BE2C (cell line): ENCODE measurements at places on chromosomes 5 and 9.
A peak's percentile ranks its signal among the peaks of the same experiment; 100 is the strongest.

GRCh38 chr9:80093695-80094094, 521.9 kb downstream of the TLE4 start:
- no peak for DNase-seq

DNA sequence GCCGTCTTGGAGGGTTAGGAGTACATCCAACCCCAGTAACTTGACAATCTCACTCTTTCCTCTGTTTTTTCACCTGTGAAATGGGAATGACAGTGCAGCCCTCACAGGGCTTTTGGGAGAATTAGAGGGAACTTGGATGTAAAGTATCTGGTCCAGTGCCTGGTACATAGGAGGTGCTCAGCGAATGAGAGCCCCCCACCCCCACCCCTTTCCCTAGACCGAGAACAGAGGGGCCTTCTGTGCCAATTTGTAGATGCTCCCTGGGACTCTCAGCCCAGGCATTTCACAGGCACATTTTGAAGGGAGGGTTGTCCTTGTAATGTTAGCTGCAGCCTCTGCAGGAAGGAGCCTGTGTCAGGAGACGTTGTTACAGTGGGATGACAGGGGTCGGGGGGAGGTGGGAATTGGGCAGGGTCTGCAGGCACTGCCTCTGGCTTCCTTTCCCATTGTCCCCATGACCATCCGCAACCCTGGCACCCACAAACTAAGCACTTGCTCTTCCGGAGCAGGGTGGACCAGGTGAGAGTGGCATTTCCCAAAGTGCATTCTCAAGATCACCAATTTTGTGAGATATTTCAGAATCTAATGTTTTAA, 47.0 kb downstream of the AMBP start:
- DNase-seq: no peak

DNA sequence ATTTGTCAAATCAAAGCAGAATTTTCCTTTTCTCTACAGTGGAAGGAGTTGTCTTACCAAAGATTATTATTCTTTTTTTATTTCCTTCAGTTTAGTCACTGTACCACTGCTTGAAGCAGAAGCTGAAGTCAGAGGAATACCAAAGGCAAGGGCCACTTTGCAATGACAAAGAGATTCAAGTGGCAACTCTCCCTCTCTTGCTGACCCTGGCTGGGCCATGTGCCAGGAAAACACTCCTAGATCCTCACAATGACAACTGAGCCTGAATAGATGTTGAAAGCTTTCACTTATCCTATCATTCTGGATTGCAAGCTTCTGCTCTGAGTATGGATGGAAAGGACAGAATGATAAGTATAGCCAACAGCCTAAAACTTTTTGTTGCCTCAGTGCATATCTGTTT, 618.3 kb downstream of the NR2F1-AS1 start:
- DNase-seq: peak; percentile 76

- no peak for DNase-seq
These were observed 173.6 kb downstream of the ARL15 start for GRCh38 chr5:54136516-54137440.

DNA sequence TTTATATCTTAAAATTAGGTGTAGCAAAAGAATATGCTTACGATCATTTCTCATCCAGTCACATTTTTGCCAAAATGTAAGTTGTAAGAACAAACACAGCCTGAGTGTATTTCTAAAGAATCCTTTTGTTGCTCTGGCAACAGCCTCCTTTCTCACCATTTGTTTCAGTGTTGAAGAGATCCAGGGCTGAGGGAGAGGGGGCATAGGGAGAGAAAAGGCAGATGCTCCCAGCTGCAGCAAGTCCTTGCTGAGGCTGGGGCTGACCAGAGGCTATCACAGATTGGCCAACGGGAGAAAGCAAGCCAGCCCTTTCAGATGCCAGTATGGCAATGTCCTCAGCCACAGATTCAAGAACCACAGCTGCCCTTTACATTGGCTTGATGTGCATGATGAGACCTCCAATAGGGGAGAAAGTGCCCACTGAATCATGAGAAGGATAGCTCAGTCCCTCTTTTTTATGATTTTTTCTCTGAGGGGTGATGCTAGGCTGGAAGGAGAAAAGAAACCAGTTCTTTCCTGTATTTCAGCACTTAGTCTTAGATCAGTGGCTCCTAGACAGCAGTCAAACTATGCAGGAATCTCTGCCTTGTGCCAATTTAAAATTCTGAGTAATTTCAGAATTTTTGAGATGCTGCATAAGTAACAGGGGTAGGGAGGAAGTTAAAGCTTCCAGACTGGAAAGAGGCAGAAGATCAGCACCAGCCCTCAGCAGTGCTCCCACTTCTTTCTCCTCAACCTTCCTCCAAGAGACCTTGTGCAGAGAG, 142.1 kb downstream of the LHFPL2 start:
- DNase-seq: no peak

DNA sequence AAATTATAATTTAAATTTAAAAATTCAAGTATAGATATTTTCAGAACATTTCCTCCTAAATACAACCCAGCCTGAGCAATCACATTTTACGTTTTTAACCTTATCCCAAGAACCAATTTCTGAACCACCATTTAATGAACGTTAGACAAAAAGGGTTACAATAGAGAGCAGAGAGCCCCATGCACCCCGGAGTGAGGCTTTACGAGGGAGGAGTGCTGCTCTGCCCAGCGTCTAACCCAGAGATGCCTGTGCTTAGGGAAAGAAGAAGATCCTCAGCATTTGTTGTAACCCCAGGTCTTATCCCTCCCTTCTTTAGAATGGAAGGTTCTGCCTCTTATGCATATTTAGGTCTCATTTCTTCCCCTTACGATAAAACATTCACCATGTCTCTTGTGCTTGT, 169.1 kb downstream of the ICE1 start:
- DNase-seq: no peak

DNA sequence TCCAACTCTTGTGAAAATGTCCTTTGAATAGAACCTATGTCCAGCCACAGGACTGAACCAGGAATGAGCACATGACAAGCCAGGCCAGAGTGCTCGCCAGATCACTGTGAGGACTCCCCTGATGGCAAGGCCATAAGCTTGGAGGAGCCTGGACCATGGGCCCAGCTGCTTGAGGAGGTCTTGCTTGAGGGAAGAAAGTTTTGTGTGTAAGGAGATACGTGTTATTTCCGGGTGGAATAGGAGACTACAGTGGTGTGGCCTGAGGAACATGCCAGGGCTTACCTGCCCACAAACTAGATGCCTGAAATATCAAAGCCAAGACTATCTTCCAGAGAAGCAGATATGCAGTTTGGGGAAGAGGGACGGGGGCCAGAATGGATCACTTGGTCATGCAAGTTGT, 84.7 kb downstream of the LIFR start:
- no peak for DNase-seq

DNA sequence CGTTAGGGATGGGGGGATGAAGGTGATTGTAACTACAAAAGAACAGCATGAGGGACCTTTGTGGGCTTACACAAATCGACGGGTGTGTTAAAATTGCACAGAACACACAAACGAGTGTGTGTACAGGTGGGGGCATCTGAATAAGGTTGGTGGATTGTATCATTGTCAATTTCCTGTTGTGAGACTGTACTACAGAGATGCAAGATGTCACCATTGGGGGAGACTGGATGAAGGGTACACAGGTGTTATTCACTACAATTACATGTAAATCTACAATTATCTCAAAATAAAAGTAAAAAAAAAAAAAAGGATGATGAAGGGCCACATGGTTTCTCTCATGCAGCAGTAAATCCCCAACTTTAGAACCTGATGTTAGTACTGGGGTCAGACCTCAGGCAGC, 31.4 kb upstream of the PHYKPL start:
- no peak for DNase-seq

GRCh38 chr9:131693651-131694597, 46.0 kb downstream of the RAPGEF1 start:
- no peak for DNase-seq

DNA sequence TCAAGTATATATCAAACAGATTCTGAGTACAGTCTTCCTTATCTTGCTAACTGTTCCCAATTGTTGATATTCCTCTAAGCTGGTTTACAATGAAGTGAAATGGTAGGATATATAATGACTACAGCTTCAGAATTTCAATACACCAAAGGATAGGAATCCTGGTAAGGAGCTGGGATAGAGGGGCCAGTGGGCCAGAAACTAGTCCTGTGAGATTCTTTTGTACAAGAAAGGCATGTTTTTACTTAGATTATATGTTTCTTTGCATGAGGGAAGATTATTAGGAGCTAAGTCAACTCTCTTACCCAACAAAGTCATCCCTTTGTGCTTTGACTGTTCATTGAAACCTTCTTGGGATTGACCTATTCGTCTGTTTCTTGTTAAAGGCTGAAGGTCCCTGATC, 435.7 kb downstream of the PLK2 start:
- no peak for DNase-seq

GRCh38 chr9:114621975-114622609, 11.0 kb downstream of the TMEM268 start:
- no peak for DNase-seq

- DNase-seq: no peak
These were observed 54.5 kb downstream of the EFNA5 start for GRCh38 chr5:107616213-107616612.

- peak; percentile 41 for DNase-seq
These were observed 7.5 kb upstream of the GTF3C5 start for GRCh38 chr9:133023117-133023890.

GRCh38 chr9:7802666-7803065, 3.1 kb upstream of the DMAC1 start:
- no peak for DNase-seq

DNA sequence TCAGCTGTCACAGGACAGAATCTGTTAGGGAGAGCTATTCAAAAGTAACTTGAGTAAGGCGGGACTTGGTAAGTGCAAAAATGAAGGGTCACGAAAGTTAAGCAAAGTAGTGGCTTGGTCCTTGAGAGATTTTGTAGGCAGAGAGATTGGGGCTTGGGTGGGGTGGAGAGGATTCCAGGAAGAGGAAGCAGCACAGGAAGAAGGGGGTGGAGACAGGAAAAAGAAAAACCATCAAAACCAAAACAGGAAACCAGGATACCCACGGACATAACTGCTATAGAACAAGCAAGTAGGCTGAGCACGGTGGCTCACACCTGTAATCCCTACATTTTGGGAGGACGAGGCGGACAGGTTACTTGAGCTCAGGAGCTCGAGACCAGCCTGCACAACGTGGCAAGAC, 3.7 kb downstream of the ROPN1L start:
- DNase-seq: no peak

GRCh38 chr5:2511126-2511525, 240.4 kb downstream of the IRX2 start:
- no peak for DNase-seq

DNA sequence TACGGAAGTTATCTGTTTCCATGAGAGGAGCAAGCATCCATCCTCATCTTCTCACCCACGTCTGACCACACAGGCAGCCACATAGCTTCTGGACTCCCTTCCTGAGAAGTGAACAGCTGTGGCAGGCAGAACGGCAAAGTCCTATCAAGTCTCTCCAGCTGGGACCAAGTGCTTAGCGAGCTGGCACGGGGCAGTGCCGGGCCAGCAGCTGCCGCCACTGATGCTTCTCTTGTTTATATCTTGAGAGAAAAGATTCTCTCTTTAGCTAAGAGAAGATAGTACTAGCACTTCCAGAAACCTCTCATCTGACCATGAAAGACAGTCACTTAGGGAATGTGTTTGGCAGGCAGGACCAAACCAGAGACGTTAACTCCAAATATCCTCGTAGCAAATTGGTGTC, 37.2 kb downstream of the PLAC8L1 start:
- no peak for DNase-seq

DNA sequence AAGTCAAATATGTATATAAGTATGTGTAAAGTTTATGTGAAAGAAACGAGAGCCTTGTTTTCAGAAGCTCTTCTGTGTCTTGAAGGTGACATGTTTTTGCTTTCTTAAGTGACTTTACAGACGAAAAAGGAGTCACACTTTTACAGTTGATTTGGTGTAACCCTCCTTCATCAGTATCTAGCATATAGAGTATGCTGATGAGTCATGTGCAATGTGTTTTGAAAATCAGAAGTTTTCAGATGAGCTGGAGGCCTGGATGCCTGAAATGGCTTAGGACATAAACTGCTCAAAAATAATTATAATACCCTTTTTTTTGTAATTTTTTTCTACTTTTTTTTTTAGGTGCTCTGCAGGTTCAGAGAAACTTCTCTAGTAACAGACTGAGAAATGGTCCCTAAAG, 209.5 kb downstream of the CD180 start:
- DNase-seq: no peak

DNA sequence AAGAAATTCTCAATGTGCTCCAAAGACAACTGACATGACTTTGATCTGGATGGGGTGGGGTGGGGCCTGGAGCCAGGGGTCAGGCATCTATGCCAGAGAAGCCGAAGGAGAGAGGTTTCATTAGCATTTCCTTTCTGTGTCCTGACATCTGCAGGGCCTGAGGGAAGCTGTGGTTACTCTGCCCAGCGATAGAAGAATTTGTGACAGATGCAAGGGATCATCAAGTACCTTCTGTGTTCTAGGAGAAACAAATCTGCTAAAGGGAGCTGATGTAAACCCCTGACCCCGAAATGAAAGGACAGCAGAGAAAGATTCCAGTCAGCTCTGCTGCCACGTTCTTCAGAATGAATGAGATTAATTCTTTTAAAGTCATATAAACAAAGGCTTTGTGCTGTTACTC, 335.7 kb downstream of the PRELID2 start:
- DNase-seq: no peak

GRCh38 chr5:74786851-74787250, 19.8 kb downstream of the NSA2 start:
- no peak for DNase-seq

DNA sequence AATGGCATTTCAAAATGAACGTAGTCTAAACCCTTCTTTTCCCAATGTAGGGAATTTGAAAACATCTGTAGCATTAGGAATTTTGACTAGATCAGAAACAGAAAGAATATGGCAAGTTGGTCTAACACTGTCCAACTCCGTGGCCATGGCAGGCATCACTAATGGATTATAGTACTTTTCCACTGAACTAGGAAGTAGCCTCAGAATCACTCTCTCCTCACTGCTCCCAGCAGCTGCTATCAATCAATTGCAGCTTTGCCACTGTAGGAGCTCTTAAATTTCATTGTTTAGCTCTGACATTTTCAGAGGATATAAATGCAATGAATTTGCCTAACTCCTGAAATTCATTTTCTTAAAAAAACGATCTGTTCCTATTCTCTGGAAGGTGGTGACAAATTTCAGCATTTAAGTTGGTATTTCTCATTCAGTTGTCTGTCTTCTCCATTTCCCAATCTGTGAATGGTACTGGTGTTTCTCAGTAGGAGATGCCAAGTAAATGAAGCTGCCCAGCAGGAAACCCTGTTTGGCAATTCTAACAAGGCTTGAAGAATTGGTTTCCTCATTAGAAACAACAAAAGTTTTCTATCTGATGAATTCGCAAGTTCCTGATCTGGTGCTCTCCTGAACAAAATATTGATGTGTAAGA, 64.7 kb downstream of the TLR4 start:
- DNase-seq: no peak

GRCh38 chr9:78486661-78487060, 189.7 kb downstream of the PSAT1 start:
- DNase-seq: no peak

GRCh38 chr9:123368536-123369153, 12.6 kb downstream of the CRB2 start:
- DNase-seq: no peak
